ENCODE measurements at places on chromosomes 7 and 10. TPM values are rescaled to one million over a fixed set of nuclear protein-coding genes. Genes with fewer than 3 reads are reported as not detected.
A peak's percentile ranks its signal among the peaks of the same experiment; 100 is the strongest.

Gene LIPK
- total RNA-seq = not detected

Gene GSDME
- total RNA-seq = 7.0 TPM

Gene TMEM139
- total RNA-seq = 2.2 TPM

DNA sequence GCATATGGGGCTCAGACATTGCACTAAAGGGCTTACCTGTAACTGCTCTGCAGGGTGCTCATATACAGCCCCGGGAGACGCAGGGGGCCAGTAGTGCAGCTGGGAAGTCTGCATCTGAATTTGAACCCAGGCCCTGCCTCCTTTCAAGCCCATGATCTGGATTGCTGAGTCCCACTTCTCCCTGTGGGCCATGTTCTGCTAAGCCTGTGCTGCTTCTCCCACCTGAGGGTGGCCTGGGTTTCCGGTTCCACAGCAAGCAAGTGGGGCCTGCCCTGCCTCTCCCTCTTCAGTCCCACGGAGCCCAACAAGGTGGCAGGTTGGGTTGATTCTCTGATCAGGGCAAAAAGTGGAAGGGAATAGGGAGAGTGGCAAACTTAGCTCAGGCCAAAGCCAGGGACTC, 56.6 kb upstream of the GDF10 start:
- no peak overlapping the region for H3K27ac ChIP-seq
- no peaks in the 10 kb centered on the region for H3K36me3 ChIP-seq
- DNase-seq = peak; percentile 24
- H3K4me3 ChIP-seq = no peak overlapping the region

DNA sequence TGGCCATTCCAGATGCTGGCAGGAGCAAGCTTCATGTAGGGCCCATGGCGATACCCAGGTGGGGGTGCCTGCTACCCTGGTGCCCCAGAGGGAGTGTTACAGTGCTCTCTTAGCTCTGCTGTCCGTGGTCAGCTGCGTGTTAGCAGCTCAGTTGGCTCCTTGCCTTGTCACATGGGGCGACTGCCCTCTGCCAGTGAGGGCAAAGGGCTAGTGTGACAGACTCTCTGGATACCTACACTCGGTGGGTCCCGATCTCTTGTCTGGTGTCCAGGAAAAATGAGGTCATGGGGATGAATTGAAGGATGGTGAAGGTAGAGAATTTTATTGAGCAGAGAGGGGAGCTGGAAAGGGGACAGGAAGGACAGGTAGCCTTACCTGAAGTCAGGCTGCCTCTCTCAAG, 152.2 kb downstream of the CYP26A1 start:
- H3K4me3 ChIP-seq = no peak overlapping the region
- no peaks in the 10 kb centered on the region for H3K27me3 ChIP-seq
- no peaks in the 10 kb centered on the region for H3K36me3 ChIP-seq
- H3K4me1 ChIP-seq = no peaks in the 10 kb centered on the region
- H3K27ac ChIP-seq = no peak overlapping the region

Gene TMEM229A
- 2.1 TPM for total RNA-seq

DNA sequence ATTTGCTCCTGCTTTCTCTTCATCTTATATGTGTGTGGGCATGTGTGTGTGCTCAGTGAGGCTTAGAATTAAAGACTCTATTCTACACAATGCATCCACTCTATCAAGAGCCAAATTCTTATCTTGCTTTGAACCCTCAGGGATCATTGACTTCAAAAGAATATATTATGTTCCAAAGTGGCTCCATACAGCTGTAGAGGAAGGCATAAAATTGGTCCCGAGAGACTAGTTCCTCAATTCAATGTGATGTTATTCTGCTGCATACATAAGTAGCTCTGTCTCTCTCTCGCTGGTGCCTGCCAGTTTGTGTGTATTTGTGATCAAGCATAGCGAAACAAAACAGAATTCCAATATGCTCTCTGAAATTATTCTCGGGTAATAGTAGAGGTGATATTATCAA, 997.9 kb upstream of the POT1 start:
- peaks cover 3% of the 10 kb centered on the region for H3K36me3 ChIP-seq
- H3K4me3 ChIP-seq = peak overlapping the region; percentile 82
- DNase-seq = no peak
- no peaks in the 10 kb centered on the region for H3K27me3 ChIP-seq
- H3K4me1 ChIP-seq = peaks cover 12% of the 10 kb centered on the region

DNA sequence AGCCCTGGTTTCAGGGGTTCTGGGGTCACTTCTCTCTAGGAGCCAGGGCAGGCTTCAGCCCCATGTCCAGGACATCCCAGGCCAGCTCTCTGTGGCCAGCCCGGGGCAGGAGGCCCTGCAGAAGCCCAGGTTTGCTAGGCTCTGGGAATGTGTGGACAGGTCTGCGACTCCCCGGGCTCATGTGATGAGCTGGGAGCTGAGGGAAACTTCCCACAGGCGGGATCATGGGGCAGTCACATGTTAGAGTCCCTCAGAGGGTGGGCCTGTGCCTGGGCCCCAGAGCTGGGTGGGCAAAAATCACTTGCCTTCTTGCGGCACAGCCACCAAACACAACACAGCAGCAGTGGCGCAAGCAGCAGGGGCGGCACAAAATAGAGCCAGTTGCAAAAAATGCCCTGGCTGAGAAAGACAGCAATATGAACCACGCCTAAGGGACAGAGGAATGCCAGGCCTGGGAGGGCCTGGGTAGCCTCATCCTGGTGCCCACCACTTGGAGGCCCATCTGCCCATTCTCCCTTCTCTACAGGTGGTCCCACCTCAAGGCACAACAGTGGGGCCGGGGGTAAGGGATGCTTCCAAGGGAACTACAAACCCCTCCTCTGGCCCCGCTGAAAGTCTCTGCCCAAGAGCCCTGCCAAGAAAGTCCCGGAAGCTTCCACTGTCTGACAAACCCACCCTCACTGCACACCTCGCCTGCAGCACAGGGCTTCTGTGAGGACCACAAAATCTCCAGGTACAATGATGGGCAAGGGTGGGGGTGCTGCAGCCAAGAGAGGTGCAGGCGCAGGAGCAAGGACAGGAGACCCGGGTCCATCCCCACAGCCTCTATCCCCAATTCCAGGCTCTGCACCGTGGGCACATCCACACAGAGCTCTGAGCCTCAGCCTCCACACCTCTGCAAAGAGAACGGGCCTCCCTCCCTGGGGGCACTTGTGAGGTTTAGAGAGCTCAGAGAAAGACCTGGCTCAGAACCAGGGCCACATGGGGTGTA, 34.6 kb upstream of the ANTXRL start:
- no peak overlapping the region for H3K4me3 ChIP-seq
- H3K36me3 ChIP-seq = no peaks in the 10 kb centered on the region
- no peaks in the 10 kb centered on the region for H3K27me3 ChIP-seq
- no peak for DNase-seq

DNA sequence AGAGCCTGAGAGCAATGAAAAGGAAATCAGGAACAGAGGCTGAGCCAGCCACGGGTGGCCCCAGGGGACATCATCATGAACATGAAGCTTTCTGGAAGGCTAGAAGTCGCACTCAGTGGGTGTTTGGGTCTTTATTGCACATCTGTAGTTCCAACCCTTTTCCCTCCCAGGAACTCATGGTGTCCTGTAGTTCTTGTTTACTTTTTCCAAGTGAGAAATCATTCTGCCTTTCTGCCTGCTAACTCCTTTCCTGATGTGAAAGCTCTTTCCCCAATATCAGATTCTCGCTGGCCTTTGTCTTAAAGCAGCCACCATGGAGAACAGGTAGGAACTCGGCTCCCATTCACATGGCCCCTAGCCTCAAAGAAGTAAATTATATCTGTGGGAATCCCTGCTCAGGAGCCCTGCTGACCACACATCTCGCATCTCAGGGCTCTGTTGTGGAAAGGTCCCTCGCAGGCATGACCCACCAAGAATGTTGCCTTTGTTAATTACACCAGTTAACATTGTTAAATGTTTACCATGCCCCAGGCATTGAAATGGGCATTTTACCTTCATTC, 542.7 kb downstream of the TNS3 start:
- H3K4me3 ChIP-seq = peak overlapping the region; percentile 10
- H3K4me1 ChIP-seq = peaks cover 15% of the 10 kb centered on the region
- H3K27ac ChIP-seq = no peak overlapping the region
- no peaks in the 10 kb centered on the region for H3K36me3 ChIP-seq

DNA sequence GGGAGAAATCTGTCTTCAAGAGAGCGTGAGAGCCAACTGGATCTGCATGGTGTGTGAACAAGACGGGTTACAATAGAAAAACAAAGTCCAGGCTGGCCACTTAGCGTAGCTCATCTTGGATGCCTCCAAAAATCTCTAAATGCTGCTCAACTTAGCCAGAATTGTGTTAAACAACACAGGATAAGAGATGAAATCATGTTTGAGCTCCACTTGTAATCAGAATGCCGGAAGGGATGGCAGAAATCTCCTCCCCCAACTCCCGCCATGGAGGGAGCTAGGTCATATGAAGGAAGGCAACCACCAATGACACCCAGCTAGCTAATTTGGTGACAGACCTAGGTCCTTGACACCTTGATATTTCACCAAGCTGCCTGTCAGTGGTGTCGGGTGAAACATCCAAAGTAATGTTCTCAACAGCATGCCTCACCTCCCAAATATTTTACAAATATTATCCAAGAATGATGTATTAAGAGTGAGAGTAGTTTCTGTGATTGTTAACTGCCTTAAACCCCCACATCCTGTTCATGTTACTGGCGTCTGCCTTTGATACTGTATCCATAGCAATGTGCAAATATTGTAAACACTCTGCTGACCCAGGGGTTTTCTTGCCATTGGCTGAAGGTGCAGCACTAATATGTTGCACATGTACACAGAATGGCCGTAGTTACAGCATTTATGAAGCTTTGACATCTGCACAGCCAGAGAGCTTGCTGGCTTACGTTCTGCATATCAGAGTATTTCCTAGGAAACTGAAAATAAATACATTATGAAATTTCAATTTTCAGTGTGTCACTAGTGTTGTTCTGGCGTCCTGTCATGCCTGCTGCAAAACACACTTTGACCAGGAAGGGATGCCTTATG, 25.8 kb downstream of the TMEM254 start:
- no peaks in the 10 kb centered on the region for H3K4me1 ChIP-seq
- no peaks in the 10 kb centered on the region for H3K27me3 ChIP-seq
- no peak overlapping the region for H3K27ac ChIP-seq
- H3K36me3 ChIP-seq = no peaks in the 10 kb centered on the region

Gene TSPAN13
- total RNA-seq = 34.9 TPM

- peaks cover 14% of the 10 kb centered on the region for H3K36me3 ChIP-seq
- H3K4me1 ChIP-seq = no peaks in the 10 kb centered on the region
- no peaks in the 10 kb centered on the region for H3K27me3 ChIP-seq
- DNase-seq = no peak
- H3K27ac ChIP-seq = no peak overlapping the region
Observed at GRCh38 chr10:119138346-119139306, 26.9 kb downstream of the SFXN4 start.

Gene AGAP9
- 17.7 TPM for total RNA-seq

Gene SLC37A3
- total RNA-seq = 54.2 TPM

- DNase-seq = no peak
- no peaks in the 10 kb centered on the region for H3K36me3 ChIP-seq
- no peaks in the 10 kb centered on the region for H3K4me1 ChIP-seq
- no peaks in the 10 kb centered on the region for H3K27me3 ChIP-seq
- H3K27ac ChIP-seq = peak overlapping the region; percentile 94
Observed at GRCh38 chr7:44607141-44608068, 978 bp downstream of the OGDH start.

GRCh38 chr10:131063311-131063710, 248.2 kb downstream of the TCERG1L start:
- no peak overlapping the region for H3K4me3 ChIP-seq
- no peaks in the 10 kb centered on the region for H3K36me3 ChIP-seq
- H3K27ac ChIP-seq = no peak overlapping the region
- DNase-seq = no peak
- peaks cover 2% of the 10 kb centered on the region for H3K4me1 ChIP-seq

GRCh38 chr7:43244232-43244631, 131.8 kb downstream of the HECW1 start:
- no peak for DNase-seq
- no peaks in the 10 kb centered on the region for H3K4me1 ChIP-seq
- no peaks in the 10 kb centered on the region for H3K36me3 ChIP-seq

Data from endodermal cell (in vitro differentiated cells).